CD4-positive, alpha-beta memory T cell (primary cell): ENCODE measurements at places on chromosomes 6 and 20.
A peak's percentile ranks its signal among the peaks of the same experiment; 100 is the strongest.

DNA sequence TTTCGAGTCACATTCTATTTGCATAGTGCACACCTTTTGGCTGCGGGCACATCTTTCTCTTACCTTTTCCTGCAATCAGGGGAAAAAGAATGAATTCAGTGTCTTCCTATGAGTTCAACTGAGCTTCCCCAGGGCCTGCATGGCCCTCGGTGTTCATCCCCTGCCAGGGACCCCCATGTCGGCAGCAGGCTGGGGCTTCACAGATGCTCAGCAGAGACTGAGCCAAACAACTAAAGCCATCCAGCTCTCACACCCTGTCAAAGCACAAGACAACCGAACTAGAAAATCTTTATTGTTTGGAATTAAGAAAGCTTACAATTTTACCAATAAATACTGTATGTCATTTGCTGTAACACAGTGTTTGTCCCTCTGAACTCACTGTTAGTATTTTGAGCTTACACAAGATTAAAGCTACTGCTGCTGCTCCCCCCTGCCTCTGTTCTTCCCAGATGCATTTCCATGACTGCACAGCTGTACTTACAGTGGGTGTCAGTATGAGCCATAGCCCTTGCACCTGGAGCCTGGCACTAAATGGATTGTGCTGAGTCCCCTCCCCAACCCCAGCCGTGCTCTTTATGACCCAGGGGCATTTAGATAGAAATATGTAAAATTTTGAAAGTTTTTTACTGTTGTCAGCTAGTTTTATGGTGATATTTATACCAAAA lies 205.8 kb downstream of the TMEM242 start:
- no peak for DNase-seq

DNA sequence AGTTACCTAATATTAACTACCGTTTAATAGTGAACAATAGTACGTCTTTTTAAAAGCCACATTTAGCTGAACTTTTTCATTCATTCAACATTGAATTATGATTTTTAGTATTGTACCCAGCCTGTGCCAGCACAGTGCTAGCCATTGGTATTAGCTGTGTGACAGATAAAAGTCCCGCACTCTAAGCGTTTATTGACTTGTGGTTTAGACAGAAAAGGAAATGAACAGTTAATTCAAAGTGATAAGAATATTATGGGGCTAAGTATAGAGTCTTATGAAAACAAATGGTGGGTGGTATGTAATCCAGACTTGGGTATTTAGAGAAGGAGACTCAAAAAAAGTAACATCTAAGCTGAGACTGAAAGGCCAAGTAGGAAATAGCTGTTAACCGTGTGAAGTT lies 202.3 kb downstream of the RPS12 start:
- DNase-seq, result no peak

DNA sequence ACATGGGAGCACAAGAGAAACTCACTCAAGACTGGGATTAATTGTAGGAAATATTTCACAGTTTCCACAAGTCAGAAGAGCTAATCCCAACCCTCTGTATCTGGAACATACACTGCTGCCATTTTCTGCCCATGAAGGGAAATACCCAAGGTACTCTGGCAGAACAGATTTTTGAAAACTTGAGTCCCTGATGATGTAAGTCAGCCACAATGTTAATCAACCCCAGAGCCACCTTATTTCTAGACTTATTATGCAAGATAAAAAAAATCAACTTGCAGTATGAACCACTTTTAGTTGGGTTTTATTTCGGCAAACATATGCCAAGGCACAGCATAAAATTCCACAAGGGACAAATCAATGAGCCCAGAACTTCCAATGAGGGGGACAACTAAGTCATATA lies 141.5 kb downstream of the LY86 start:
- DNase-seq, result no peak

- DNase-seq, result no peak
These were observed 3.8 kb downstream of the ZNF334 start for GRCh38 chr20:46509523-46509922.

DNA sequence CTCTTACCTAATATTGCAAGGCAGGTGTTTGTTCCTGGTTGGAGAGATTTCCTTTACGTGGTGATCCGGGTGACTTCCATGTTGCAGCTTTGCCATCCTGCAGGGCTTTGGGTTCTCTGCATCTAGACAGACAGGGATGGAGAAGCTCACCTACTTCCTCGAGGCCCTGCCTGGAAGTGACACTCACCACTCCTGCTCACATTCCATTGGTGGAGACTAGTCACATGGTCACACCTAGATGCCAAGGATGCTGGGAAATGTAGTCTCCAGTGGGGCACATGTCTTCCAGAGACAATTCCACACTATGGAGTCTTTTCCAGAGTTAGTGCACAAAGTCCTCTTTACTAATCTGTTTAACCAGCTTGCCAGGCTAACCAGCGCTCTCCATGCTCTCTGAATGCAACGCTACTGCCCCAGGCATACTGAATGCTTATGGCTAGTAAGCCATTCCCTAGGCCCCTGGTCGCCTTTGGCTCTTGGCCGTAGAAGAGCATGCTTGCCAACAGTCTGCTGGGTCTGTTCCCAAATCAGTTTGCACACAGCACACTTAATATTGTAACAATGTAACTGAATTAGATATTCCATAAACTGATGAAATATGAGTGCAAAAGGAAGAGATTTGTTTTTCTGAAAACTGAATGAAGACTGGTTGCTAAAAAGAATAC lies 6.7 kb upstream of the KCNK15 start:
- DNase-seq, result peak; percentile 54

DNA sequence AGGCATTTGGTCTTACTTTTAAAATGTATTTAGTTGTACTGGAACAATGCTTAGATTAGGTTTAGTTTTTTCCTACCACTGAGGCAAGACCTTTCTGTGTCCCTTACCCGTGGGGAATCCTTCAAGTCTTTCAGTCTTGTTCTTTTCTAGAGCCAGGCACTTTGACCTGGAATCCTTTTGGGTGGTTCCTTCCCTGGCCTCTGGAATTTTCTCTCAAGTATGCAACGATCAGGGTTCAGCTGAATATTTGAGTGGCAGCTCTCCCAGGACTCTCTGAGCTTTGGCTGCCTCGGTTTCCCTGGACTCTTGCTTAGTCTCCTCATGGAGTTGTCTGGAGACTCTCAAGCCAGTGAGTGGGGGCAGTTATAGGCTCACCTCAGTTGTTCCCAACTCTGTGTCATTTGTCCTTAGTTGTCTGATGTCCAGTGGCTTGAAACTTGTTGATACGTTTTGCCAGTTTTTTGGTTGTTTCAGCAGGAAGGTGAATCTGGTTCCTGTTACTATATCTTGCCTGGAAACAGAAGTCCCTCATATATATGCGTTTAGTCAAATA lies 118.1 kb downstream of the QKI start:
- DNase-seq, result no peak

DNA sequence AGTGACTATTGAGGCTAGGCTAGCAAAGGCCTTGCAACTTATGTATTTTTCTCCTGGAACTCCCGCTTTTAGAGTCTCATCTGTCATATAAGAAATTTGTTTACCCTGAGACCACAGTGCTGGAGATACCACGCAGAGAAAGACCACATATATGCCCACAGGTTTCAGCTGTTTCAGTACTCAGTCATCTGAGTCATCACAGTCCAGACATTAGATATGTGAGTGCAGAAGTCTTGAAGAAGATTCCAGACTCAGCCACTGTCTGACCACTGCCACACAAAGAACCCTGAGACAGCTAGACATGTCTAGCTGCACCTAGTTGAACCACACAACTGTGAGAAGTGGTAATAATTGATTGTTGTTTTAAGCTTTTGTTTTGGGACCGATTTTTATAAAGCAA lies 648.3 kb downstream of the EPM2A start:
- DNase-seq, result no peak

GRCh38 chr6:3233904-3234303 lies 6.5 kb upstream of the TUBB2B start:
- DNase-seq, result no peak

GRCh38 chr6:37819802-37820717 lies 533 bp downstream of the ZFAND3 start:
- peak; percentile 15 for DNase-seq

DNA sequence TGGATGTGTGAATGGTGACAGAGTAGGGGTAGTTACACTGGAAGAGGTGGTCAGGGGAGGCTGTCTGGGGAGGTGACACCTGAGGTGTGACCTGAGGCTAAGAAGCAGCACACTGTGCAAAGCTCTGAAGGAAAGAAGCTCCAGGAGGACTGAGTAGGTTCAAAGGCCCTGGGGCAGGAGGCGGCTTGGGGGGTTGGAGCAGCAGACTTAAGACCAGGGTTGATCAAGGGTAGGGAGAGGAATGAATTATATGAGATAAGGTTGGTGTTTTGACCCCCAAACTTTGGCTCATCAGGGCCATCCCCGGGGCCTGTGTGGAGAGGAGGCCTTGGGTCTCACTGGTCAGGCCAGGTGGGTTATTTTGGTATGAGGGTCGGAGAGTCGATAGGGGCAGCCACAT lies 166.1 kb downstream of the GRM4 start:
- no peak for DNase-seq

- DNase-seq, result no peak
These were observed 135.5 kb downstream of the CENPW start for GRCh38 chr6:126475449-126475848.

- no peak for DNase-seq
These were observed 51.7 kb downstream of the CNKSR3 start for GRCh38 chr6:154458565-154459470.

GRCh38 chr6:112831022-112831421 lies 483.9 kb downstream of the RFPL4B start:
- DNase-seq, result no peak

DNA sequence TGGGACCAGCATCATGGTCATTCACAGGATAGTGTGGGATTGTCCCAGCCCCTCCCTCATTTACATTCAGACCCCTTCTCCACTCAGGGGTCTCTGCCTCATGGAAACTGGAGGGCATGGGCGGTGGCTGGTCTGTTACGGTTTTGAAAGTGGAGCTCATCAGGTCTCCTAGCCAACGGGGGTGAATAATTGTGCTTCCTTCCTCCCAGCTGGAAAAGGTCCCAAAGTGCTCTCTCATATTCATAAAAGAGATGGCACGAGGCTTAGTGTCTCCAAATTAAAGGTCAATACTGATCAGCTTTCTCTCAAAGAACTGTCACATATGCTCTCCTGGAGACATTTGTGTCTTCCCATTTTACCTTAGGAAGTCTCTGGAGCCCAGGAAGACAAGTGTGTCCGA lies 19.9 kb downstream of the JARID2 start:
- DNase-seq, result no peak

GRCh38 chr6:19368511-19368910 lies 468.7 kb upstream of the ID4 start:
- no peak for DNase-seq

- DNase-seq, result no peak
These were observed 234.4 kb upstream of the MCHR2 start for GRCh38 chr6:100228437-100228833.

GRCh38 chr6:144718431-144718830 lies 433.3 kb downstream of the UTRN start:
- DNase-seq, result no peak

DNA sequence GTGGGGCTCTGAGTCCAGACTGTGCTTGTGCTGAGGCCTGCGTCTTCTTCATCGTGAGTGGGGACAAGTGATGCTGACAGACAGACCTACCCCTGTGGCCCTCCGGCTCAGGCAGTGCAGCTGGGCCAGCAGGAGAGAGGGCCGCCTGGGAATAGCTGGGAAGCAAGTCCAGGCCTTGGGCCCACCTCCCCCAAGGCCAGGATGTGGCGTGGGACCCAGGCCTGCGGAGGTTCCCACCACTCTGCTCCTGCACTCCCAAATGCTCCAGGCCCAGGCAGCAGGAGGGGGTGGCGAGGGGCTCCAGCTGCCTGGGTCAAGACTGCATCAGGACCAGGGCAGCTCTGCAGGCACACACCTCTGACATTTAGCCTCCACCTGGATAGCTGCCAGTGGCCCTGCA lies 38.3 kb downstream of the DAAM2 start:
- DNase-seq, result no peak

DNA sequence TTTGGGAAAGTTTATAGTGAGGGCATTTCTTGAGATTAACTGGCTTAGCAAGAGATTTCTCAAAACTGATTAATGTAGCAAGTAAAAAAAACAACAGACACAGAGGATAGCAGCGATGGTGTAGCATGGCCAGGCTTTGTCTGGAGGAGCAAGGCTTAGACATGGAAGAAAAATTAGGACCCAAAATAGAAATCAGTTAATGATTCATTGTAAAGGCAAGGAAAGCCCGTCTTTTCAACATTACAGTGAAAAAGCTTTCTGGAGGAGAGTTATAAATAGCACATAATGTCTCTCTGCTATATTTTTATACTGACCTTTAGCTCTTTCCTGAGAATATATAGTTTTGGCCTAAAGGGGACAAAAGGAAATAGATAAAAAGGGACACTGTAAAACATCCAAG lies 45.1 kb downstream of the FNDC1 start:
- DNase-seq, result no peak

DNA sequence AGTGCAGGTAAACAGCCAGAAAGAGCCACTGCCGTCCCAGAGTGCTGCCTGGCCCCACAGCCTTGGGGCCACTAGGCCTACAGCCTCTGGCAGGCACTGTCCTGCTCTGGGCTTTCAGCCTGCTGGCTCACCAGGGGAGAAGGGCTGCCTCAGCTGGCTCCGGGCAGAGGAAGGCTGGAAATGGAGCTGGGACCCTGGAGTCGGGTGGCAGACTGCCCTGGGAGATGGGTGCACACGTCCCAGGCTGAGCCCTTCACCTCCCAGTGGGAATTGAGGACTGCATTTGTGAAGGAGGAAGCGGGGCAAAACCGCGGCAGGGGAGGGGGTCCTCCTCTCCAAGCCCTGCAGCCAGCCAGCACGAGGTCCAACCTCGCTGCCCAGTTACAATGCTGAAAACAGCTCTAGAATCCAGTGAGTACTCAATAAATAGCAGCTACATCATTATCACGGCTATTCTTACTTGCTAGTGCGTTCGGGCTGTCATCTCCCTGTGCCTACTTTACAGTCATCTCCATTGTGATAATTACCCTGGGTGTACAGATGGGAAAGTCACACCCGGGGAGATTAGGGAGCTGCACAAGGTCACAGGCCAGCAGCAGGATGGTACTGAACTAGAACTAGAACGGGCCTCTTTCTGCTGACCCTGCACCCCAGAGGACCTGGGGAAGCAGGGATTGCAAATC lies 13.1 kb downstream of the ACSS1 start:
- DNase-seq, result no peak

DNA sequence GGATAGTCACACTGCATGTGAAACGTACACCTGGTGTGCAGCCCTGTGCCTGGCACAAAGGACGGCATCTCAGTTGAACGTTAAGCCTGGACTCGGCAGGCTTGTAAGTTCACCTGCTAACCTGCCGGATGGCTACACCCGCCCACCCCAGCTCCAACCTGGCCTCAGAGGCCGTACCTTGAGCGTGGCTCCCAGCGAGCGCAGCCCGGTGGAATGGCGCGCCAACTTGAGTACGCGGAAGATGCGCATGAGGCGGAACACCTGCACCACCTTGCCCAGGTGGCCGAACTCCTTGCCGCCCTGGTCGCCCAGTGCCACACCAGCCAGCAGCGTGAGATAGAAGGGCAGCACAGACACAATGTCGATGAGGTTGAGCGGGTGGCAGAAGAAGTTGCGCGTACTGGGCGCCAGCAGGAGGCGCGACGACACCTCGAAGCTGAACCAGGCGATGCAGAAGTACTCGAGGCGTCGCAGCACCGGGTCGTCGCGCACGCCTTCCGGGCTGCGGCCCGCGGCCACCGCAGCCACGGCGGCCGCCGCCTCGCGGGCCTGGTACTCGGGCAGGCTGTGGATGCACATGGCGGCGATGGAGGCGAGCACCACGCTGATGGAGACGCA lies 3.3 kb downstream of the KCNS1 start:
- peak; percentile 26 for DNase-seq
